ENCODE measurements at places on chromosomes 16 and 17.

DNA sequence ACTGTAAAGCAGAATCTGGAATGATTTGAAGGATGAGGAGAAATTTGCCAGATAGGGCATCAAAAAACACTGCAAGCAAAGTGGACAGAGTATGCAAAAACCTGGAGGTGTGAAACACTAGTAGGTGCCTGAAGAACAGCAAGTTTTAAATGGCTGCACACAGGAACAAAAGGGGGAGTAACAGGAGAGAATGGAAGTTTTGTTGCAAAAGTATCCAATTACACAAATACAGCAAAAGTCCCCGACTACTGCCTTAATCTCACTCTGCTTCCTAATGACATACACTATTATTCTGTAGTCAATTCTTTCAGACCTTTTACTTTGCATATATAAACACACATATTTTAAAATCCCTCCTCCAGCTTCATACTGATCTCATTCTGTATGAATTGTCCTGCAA is 1.5 kb downstream of the HEATR6 start:
- no peak for DNase-seq

- DNase-seq: no peak
Measured at GRCh38 chr16:31360251-31360650, 5.3 kb downstream of the ITGAX start.

GRCh38 chr16:3138342-3138741 is 3.5 kb downstream of the ZNF213 start:
- no peak for DNase-seq

GRCh38 chr17:9173386-9173983 is 152.2 kb downstream of the NTN1 start:
- no peak for DNase-seq

DNA sequence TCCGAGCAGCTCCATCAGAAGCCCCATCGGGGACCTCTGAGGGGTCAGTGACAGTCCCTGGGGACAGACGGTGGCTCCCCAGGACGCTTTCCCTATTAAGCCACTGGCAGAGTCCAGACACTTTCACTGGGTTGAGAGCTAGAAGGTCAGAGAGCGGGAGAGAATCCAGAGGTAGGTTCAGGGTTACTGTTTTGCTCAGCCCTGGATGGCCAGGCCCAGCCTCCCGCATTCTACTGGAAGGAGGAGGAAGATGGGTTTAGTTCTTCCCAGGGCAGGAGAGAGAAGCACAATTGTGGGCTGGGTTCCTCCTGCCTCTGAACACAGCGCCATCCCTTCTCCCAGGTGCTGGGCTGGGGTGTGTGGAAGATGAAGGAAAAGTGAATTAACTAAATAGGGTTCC is 452.8 kb downstream of the SLC39A11 start:
- DNase-seq: no peak

GRCh38 chr16:4350787-4351659 is at the start of gene PAM16:
Gene PAM16, minus strand, starts transcription at chr16:4351321. Its CDS starts 87 bp downstream, at chr16:4351234.
- DNase-seq: peak; percentile 93

DNA sequence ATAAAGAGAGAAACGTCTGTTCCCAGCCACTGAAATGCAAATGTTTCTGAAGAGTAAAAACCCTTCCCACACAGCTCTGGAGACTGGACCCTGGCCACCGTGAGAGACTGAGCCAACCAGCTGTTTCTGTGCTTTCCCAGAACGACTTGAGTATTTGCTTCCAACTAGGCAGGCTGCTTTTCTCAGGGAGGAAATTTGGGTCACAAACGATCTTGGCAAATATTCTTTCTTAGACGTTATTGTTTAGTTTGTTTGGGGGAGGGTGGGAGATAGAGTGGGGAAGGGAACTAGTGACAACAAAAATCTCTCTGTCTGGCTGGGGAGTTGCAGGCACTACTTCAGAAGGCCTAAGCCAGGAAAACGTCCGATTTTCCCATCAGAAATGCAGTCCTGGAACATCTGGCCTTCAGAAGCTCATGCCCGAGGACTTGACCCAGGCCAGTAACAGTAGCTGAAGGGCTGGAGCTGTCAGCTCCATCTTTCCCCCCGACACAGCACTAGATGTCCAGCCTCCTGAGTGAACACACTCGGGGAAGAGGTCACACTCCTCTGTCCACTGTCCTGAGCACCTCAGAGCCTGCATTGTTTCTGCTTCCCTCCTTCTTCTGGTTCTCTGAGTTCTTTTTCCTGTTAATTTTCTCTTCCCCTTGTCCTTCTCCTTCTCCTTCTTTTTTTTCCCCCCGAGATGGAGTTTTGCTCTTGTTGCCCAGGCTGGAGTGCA is 4.0 kb downstream of the CCDC92B start:
- DNase-seq: no peak

DNA sequence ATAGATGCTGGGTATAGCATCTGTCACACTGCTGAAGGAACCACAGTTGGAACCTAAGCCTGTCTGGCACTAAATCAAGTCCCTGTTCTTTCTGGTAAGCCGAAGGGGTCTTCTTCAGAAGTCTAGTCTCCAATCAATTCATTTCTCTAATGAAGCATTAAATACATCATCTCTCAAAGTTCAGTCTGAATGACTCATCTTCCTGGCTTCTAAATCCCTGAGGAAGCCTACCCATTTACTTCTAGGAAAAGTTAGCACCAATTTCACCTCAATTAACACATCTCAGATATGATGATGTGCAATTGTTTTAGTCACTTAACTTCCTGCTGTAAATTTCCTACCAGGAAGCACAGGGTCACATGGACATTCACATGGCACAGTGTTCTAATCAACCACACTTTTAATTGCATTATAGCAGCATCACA is 49.9 kb downstream of the TEX14 start:
- no peak for DNase-seq

DNA sequence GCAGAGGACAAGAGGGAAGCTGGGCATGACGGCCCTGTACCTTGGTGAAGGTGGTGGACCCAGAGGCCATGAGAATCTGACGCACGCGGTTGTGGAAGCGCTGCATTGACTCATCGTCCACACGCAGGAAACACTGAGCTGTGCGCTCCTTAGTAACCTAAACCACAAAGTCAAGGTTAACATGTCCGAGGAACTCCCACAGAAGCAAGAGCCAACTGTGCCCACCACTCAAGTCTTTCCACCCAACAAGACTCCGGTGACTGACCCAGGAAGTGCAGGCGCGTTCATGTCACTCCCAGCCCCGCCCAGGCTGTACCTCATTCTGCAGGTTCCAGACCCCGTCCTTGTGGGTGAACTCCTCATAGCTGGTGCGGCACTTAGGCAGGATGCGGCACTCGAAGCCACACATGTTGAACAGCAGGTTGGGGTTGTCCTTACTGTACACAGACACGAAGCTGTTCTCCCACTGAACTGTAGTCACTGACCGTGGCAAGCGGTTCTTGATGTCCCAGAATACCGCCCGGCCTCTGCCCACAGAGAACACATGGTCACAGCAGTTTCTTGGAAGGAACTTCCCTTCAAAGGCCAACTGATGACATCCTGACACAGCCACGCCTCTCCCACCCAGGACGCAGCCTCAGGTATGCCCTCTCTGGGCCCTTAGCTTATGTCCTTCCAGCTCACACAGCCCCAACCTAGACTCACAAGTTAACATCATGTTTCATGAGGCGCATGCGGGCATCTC is 11.5 kb downstream of the PRPF8 start:
- no peak for DNase-seq

- DNase-seq: no peak
Measured at GRCh38 chr17:44132275-44132821, 8.9 kb upstream of the HDAC5 start.

GRCh38 chr17:81115749-81116464 is 49.4 kb upstream of the PVALEF start:
- DNase-seq: no peak

DNA sequence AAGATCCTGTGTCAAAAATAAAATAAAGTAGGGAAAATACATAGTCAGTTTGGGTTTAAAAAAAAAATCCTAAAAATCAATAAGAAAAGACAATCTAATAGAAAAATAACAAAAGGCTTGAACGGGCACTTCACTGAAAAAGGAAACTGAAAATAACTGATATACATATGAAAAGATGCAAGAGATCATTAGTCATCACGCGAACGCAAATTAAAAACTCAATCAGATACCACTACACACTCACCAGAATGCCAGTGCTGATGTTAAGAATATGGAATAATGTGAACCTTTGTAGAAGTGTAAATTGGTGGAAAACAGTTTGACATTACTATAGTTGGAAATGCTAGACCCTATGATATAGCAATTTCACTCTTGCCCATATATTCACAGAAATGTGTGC is 14.6 kb downstream of the GNGT2 start:
- no peak for DNase-seq

DNA sequence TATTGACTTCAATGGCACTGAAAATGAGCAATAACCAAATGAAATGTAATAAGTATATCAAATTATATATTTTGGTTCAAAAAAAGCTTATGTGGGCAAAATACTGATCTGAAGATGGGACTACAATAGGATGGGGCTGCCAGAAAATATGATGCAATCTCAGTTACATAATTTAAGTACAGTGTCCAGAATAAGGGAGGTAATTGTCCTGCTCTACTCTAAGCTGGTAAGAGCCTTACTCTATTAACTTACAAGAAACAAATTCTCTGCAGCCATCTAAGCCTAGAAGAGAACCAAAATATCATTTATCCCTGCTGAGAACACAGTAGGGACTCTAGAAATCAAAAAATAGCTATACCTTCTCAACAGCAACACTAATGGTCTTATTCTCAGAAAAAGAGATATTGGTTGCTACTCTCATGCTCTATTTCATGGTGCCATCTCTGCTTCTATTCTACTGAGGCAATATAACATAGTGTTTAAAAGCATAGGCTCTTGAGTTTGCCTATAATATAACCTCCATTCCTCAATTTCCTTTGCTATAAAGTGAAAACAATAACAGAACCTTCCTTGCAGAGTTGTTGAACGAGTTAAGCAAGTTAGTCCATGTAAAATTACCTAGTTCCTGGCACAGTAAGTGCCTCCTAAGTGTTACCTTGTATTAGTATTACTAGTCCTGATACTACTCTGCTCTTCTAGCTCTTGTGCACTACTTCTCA is 19.9 kb downstream of the NQO1 start:
- DNase-seq: no peak

GRCh38 chr16:56610017-56610608 is 1.7 kb downstream of the MT2A start:
- peak; percentile 7 for DNase-seq

DNA sequence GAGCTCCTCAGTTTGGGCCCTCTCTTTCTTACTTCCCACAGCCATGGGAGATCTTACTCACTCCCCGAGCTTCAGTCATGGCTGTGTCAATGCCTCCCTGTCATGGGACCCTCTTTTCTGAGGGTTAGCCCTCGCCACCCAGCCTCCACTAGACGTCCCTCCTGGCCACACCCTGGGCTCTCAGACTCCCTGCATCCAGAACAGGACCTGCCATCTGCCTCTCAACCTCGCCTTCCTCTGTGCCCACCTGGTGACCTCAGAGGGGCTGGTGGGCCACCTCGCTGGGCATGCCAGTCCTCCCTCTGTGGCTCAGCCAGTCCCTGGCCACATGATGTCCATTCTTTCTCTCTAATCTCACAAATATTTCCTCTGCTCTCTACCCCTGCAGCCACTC is 54.6 kb upstream of the MED9 start:
- DNase-seq: no peak

DNA sequence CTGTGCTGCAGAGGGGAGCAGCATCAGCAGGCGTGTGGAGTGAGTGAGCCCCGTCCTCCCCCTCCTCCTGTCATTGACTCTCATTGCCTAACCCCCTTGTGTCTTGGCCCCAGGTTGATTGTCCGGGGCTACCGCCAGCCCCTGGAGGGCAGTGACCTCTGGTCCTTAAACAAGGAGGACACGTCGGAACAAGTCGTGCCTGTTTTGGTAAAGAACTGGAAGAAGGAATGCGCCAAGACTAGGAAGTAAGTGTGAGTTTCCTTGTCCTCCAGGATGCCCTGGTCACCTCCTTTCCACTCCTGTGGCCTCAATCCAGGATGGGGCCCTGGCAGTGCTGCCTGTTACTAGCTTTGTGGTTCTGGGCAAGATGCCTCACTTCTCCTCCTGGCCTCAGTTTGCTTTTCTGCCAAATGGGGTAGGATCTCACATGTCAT is 87.0 kb downstream of the ABCC1 start:
- DNase-seq: no peak

GRCh38 chr16:23354246-23354645 is 52.1 kb downstream of the SCNN1B start:
- DNase-seq: no peak

DNA sequence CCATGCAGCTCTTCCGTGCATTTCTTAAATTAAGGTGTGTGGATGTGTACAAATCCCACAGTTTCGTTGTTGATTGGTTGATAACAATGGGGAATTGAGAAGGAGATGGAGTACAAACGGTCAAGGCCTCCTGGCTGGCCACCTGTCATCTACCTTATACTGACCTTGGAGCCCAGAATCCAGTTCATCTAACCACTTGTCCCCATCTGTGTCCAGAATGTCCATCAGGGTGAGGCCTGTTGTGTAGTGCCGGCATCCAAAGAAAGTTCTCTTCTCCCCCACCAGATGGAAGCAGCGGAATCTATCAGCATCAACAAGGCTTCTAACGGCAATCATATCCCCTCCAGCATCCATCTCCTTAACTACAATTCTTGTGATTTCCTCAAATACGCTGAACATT is 1.5 kb downstream of the GSDMB start:
- DNase-seq: no peak

GRCh38 chr17:17119106-17119505 is 76.8 kb downstream of the MPRIP start:
- no peak for DNase-seq

DNA sequence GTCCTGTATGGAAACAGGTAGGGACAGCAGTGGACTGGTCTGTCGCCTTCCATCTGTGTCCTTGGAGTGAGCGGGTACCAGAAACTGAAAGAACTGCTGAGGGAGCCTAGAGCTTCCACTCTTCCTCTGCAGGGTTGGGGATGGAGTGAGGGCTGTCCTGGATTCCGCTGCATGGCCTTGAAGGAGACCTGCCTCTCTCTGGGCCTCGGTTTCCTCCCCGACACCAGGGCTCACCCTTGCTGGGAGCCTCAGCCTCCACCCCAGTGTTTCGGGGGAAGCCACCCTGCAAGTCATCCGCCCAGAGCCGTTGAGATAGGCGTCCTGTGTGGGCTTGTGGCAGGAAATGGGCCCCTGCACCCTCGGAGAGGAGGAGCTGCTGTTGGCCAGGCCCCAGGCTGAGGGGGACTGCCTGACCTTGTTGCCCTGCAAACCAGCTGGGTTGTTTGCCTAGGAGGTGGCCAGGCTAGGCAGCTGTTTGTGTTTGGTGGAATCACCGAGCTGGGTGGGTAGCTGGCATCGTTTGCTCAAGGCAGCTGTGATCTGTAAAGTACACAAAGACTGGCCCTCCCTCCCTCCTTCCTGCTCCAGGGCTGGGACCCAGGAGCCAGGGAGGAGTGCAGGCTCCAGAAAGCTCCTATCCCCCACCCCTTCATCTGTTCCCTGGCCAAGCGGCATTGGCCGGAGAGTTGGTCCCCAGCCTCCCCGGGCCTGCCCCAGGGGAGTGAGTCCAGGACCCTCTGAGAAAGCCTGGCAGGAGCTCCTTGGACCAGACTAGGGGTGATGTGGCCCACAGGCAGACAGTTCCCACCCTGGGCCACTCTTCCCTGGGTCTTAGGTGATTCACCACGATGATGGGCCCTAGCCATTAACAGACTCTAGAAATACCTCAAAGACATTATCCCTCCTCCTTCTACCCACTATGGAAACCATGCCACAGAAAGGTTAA is 1.3 kb downstream of the RAB37 start:
- DNase-seq: peak; percentile 19

GRCh38 chr17:73973586-73974409 is 229.7 kb upstream of the RPL38 start:
- no peak for DNase-seq

GRCh38 chr16:4692460-4693295 is 684 bp upstream of the NUDT16L1 start:
- DNase-seq: no peak
